ENCODE measurements at places on chromosomes 16 and 17. TPM values are rescaled to one million over a fixed set of nuclear protein-coding genes. Genes with fewer than 3 reads are reported as not detected.

The CX3CL1 gene
- total RNA-seq = 21.8 TPM

The MAPK8IP3 gene
- 108 TPM for total RNA-seq

The STX1B gene
- 3.7 TPM for total RNA-seq

The AATF gene
- 58.1 TPM for total RNA-seq

The IRX5 gene
- total RNA-seq = 2.7 TPM

The SBK1 gene
- 2.4 TPM for total RNA-seq

The GABARAP gene
- 289 TPM for total RNA-seq

The GPR139 gene
- total RNA-seq = not detected

The TP53TG3F gene
- 0.54 TPM for total RNA-seq

The OR2C1 gene
- not detected for total RNA-seq

The PRM3 gene
- total RNA-seq = not detected

The UMOD gene
- not detected for total RNA-seq

The TBC1D3I gene
- 0.54 TPM for total RNA-seq

The PLEKHM1 gene
- total RNA-seq = 28.5 TPM

The NPIPA2 gene
- total RNA-seq = 3.9 TPM

The ZSCAN10 gene
- total RNA-seq = 0.21 TPM

The GNG13 gene
- total RNA-seq = 0.23 TPM

The MYH8 gene
- not detected for total RNA-seq

The SDR42E1 gene
- total RNA-seq = 0.33 TPM

The SEZ6 gene
- total RNA-seq = not detected

The OTOP3 gene
- total RNA-seq = not detected

The CCDC200 gene
- total RNA-seq = not detected

The NTN1 gene
- 14.5 TPM for total RNA-seq

The RGS11 gene
- total RNA-seq = 10.2 TPM

The ZPBP2 gene
- not detected for total RNA-seq

The PKMYT1 gene
- total RNA-seq = 105 TPM

The KRTAP2-3 gene
- not detected for total RNA-seq

The GLTPD2 gene
- not detected for total RNA-seq

The HASPIN gene
- 10.6 TPM for total RNA-seq

The FBXO39 gene
- total RNA-seq = not detected

The MEIOB gene
- not detected for total RNA-seq

The ITGAL gene
- total RNA-seq = 0.54 TPM

The TMEM106A gene
- 3.5 TPM for total RNA-seq

The ZNF594 gene
- total RNA-seq = 5.6 TPM

The HBM gene
- not detected for total RNA-seq

The MPP3 gene
- total RNA-seq = 7.1 TPM

Measured in Panc1 (cell line).